ENCODE measurements at places on chromosomes 6 and 20. TPM values are rescaled to one million over a fixed set of nuclear protein-coding genes. Genes with fewer than 3 reads are reported as not detected.

The TFAP2D gene
- 0.26 TPM for total RNA-seq

The CTCFL gene
- total RNA-seq = not detected

The ZNF343 gene
- 9.5 TPM for total RNA-seq

The DDX43 gene
- total RNA-seq = 0.68 TPM

The HSPA12B gene
- total RNA-seq = 0.31 TPM

The SLC17A2 gene
- total RNA-seq = not detected

The KCNK16 gene
- not detected for total RNA-seq

The CST4 gene
- total RNA-seq = 0.31 TPM

The BPIFB2 gene
- not detected for total RNA-seq

All from aortic smooth muscle cell (primary cell).